ENCODE measurements at places on chromosomes 3 and 15.

DNA sequence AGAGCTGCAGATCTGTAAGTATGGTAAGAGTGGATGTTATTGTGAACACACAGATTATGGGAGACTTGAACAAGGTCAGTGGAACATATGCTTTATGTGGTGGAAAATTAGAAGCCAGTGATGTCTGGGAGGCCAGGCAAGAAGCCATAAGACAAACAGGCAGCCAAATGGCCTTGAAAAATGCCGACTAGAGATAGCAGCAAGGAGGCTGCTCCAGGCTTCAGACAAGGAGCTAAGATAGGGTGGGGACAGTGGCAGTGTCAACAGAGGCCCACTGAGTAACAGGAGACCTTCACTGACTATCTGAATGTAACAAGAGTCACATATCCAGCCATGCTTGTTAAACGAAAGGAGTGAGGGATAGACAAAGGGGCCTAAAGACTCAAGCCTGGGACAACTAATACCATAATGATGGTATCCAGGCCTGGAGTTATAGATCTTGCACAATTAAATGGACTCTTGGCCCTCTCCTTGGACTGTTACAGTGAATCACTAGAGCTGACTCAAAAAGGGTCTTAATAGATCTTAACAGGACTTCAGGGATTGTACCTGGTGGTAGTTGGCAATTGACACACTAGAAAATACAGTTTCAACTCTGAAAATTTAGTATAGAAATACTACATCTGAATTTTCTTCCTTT is 50.6 kb downstream of the CFAP20DC start:
- no peak for DNase-seq

DNA sequence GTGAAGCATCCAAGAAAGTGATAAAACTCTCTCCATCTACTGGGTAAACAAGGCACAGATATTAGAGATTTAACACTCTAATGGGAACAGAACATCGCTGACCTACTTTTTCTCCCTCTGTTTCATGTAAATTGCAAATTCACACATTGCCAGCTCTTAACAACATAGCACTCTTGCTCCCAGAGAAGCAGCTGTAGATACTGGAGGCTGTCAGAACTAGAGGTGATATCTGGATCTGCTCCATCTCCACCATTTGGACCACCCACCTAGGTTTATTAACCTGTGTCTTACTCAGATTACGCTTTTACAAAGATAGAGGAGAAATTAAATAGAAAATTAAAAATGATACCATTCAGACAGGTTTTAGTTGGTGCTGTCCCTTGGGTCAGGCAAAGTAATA is 289.1 kb upstream of the CRBN start:
- no peak for DNase-seq

DNA sequence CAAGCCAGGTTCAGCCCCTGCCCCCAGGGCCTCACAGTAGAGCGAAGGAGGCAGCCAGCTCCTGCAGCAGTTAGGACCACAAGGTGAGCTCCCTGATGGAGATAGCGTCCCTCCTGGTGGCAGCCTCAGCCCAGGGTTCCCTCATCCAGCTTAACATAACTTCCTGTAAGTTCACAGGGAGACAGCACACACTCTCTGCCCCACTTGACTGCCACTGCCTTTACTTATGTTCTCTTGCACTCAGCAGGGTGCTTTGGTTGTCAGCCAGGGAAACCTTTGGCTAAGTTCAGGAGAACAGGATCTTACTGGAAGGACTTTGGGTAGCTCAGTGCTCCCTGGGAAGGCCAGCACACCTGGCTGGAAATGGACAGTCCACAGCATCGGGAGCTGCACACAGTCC is 10.9 kb downstream of the KBTBD13 start:
- no peak for DNase-seq

DNA sequence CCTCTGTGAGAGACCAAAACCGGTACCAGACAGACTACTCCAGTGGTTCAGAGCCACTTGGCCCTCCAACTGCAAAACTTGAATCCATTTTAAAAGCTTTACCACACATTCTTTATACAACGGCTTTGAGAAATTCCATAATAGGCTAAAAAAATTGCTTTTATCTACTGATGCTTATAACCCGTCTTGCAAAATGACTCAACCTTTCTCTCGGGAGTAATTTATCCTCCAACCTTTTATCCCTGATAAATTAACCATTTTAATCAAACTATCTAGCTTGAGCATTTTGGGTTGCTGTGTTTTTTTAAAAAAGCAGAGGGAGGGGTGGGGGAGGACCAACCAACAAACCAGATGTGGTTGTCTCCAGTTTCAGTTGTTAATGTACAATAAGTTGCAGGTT is 275.7 kb upstream of the LRTM1 start:
- DNase-seq: no peak

- DNase-seq: no peak
Observed at GRCh38 chr15:70083946-70084345, 13.8 kb downstream of the TLE3 start.

GRCh38 chr15:57290826-57291225 is 85.5 kb upstream of the CGNL1 start:
- DNase-seq: no peak

- DNase-seq: no peak
Observed at GRCh38 chr3:157581371-157581770, 78.2 kb upstream of the VEPH1 start.

- DNase-seq: no peak
Observed at GRCh38 chr3:112610121-112610520, 30.8 kb downstream of the CCDC80 start.
